ENCODE measurements at places on chromosomes 2 and 18.

DNA sequence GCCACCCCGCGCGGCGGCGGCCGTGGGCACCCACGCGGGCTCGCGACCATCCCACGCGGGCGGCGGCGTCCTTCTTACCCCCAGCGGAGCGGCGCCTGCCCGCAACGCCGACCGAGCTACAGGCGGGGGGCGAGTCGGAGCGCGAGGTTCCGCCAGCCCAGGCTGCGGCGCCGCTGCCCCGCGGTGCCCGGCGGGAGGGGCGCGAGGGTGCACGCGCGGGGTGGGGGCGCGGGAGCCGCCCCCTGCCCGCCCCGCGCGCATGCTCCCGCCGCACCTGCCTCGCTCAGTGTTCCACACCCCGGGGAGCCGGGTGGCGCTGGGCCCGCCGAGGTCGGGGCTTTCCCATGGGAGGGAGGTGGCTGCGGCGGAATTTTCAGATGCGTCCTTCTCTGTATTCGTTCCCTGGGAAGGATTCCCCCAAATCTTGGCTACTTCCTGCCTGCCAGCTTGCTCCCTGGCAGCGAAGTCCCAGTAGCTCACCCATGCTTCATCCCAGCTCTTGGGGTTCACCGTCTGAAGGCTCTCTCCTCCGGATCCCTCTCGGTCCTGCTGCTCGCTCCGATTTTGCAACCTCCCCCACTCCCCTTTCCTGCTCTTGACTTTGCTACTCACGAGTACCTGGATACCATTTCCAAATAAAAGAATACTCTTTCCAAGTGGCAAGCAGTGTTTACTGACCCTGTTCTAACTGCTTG lies at the start of gene L3MBTL4:
Gene L3MBTL4, minus strand, starts transcription at position 189 of the 695 bp plus-strand sequence. CDS start 103,286 bp downstream, outside the sequence.
- peak; percentile 9 for DNase-seq

GRCh38 chr2:119311371-119311770 lies 55.3 kb downstream of the C2orf76 start:
- no peak for DNase-seq

DNA sequence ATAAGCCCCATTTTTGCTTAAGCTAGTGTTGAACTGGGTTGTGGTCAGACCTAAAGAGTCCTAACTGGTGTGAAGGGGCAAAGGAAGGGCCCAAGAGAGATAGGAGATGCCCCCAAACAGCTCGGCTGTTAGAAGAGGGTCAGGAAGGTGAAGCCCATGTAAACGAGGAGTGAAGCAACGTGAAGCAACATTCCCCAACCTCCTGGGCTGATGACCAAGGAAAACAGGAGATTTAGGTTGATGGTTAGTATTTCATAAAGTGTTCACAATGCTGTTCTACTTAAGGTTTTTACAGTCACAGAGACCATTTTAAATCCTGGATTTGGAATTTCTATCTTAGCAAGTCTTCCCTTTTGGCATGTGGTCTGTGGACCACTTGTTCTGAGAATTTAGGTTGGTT lies 144.0 kb upstream of the SERPINE2 start:
- no peak for DNase-seq

GRCh38 chr2:239793086-239793485 lies 232.1 kb downstream of the NDUFA10 start:
- no peak for DNase-seq

GRCh38 chr2:139064159-139064558 lies 284.0 kb upstream of the NXPH2 start:
- no peak for DNase-seq

DNA sequence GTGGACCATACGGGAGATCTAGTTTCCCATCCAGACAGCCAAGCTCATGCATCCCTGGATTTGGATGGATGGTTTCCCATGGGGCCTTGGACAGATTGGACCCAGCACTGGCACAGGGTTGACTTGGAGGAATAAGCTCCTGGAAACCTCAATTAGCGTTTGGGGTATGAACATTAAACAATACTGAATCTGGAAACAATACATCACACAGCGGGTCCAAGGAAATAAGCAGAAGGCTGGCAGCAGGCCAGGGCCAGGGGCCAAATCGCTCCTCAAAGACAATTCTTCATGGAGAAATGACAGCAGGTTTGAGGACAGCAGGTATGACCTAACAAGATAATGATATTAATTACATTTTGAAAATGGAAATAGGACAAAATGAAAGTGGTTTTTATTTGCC lies 540.6 kb downstream of the RIT2 start:
- no peak for DNase-seq

GRCh38 chr2:97733341-97734035 lies 20.1 kb downstream of the ZAP70 start:
- no peak for DNase-seq
